Stimulated activated CD4-positive, alpha-beta T cell treated with anti-CD3 and anti-CD28 coated beads, TNF-alpha, amount 100 ng/mL, for 1 hour (primary cell): ENCODE measurements at places on chromosomes 7 and 10.

DNA sequence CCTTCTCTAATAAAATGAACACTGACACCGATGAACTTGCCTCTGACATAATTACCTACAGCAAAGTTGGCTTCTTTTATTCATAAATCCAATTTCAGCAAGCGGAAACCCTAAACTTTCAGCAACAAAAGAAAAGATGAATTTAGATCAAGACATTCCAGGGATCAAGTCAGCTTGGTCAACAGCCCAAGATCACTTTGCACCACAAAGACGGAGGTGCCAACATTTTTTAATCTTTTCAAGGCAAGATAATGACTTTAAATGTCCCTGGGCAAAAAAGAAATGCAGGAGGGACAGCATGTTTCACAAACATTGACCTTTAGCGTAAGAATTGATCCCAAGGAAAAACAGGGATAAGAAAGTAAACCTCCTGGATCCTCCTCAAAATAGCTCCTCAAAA lies 636.9 kb downstream of the PARD3 start:
- no peak for DNase-seq

- DNase-seq, result no peak
These were observed 41.0 kb downstream of the MAGI2 start for GRCh38 chr7:79412438-79412837.

GRCh38 chr10:127100983-127101615 lies 95.3 kb downstream of the INSYN2A start:
- DNase-seq, result no peak

DNA sequence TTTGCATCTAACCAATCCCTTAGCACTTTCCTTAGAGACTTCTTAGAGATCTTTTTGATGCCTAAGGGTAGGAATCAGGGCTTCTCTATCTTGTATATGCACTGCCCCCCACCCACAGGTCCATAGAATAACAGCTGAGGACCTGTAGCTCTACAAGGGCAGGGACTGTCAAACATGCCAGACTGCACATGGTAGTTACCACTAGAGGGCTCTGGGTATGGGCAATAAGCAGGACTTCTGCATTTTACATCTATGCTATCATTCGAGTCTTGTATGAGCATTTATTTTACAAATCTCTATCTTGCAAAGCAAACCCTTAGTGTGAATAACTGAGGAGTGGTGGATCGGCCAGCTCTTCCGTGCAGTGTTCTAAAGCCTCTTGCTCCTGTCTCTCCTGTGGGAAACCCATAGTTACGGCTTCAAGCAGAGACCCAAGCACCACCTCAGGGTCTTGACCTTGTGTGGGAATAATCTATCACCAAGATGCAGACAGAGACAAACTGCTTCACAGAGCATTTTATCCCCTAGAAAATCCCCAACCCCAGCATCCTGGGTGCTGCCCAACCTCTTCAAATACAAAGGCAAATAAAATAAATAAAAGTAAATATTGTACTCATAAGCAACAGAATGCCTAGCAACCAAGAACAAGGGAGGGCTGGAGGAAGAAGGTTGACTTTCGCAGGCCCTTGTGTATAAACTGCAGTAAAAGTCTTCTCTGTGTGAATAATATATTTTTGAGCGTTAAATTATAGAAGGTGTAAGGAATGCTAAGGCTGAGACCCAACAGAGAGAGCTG lies 219.3 kb downstream of the WDR11 start:
- DNase-seq, result no peak

- peak; percentile 69 for DNase-seq
These were observed 606 bp downstream of the TAX1BP1 start for GRCh38 chr7:27740449-27741086.

DNA sequence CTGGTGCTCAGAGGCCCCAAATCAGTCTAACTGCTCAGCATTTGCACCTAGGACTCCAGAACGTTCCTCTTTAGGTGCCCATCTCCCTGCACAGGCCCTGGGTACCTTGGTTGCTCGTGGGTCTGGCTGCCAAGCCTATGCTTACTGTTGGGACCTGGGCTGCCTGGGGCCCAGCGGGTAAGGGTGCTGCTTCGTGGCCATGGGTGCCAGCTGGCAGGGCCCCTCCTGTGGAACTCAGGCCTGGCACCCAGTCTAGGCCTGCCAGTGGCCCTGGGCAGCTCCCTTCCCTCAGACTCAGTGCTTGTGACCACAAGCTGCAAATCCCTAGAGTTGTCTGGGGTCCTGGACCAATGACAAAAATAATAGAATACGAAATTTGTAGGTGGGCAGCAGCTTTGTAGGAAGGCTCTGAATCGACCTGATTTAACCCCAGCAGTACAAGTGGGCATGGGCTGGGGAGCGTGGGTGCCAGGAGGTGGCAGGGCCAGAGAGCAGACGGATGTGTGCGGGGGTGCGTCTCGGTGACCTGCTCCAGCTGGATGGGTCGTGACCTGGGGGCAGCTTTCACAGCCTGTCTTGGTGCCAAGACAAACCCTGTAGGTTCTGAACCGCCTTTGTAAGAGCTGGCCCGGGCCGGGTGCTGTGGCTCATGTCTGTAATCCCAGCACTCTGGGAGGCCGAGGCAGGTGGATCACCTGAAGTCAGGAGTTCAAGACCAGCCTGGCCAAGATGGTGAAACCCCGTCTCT lies 69.7 kb downstream of the MKI67 start:
- no peak for DNase-seq

GRCh38 chr7:128783143-128783861 lies 7.7 kb upstream of the OPN1SW start:
- DNase-seq, result no peak

GRCh38 chr7:18902892-18903291 lies 214.5 kb downstream of the TWIST1 start:
- no peak for DNase-seq

- no peak for DNase-seq
These were observed 25.5 kb downstream of the FZD1 start for GRCh38 chr7:91289633-91290254.

DNA sequence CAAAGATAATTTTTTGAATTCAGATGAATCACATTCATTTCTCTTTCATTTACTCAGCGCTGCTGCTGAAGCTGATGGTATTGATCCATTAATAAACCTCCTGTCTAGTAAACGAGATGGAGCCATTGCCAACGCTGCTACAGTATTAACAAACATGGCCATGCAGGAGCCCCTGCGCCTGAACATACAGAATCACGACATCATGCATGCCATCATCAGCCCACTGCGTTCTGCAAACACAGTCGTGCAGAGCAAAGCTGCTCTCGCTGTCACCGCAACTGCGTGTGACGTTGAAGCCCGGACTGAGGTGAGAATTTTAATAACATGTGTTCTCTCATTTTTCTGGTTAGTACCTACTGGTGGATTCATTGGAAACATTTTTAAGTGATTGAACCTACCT lies 70.2 kb downstream of the ARMC3 start:
- DNase-seq, result no peak

- DNase-seq, result no peak
These were observed 150.9 kb upstream of the FOXK1 start for GRCh38 chr7:4531236-4531635.

DNA sequence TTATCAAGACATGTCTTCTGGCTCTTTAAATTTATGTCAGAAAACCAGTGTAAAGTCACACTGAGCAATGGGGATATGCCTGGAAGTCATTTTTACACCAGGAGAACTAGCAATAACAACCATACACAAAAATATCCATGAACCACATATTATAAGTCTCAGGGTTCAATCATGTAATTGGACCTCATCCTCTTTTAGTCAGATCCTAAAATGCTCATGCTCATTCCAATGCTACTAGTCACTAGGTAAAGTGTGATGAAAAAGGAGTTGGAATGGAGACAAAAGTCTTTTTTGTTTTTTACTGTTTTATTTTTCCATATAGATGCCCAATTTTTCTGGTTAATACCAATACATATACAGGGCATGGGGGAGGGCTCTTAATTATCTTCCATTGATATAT lies 306.1 kb downstream of the DGKB start:
- DNase-seq, result no peak

DNA sequence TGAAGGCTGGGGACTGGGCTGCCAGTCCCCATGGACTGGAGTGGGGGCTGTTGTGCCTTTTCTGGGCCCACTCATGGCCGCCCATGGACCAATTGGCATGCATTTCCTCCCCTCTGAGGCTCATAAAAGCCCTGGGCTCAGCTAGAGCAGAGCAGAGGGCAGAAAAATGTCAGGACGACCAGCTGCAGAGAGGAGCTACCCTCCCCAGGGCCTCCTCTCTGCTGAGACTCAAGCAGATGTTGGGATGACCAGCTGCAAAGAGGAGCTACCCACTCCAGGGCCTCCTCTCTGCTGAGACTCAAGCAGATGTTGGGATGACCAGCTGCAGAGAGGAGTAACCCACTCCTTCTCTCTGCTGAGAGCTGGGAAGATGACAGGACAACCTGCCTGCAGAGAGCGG lies 20.3 kb upstream of the NUB1 start:
- no peak for DNase-seq

GRCh38 chr7:83441-83840 lies 108.9 kb upstream of the FAM20C start:
- no peak for DNase-seq

DNA sequence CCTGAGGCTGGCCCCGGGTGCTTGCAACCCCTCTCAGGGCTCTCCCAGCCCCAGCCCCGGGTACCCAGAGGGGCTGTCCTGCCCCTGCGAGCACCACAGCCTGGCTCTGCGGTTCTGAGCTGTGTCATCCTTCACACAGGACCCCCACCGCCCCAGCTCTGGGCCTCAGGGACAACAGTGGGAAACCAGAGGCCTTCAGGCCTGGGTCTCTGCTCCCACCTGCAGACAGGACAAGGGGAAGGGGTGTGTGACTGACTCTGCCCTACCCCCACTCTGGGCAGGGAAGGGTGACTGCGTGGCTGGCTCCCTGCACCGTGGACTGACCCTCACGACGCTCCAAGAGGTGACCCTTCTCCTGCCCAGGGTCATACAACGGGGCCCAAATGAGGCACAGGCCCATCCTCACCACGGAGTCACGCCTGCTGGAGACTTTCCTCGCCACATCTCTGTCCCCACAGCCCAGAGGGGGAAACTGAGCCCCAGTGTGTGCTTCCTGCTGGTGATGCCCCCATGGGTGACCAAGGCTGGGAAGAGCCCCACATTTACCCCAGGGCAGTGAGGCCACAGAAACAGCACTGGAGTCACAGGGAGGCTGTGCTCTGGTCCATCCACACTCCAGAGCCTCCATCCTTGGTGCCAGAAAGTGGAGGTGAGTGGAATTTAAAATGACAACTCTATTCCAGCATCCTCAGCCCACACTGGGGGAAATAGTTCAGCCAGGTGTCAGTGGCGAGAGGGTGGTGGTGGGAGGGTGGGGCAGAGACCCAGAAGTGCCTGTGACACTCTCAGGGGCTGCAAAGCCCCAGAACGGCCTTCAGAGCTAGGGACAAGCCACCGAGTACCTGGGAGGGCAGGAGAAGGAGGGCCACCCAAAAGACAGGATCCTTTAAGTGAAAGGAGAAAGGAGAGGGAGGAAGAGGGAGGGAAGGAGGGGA lies 13.6 kb downstream of the CAMK2B start:
- DNase-seq, result no peak

- DNase-seq, result no peak
These were observed 38.7 kb downstream of the LRRC20 start for GRCh38 chr10:70343712-70344111.
